Urinary bladder (tissue), 4 donors: ENCODE measurements at places on chromosomes 4 and X. TPM values are rescaled to one million over a fixed set of nuclear protein-coding genes. Genes with fewer than 3 reads are reported as not detected.

Gene SMARCA1
- 30.0 TPM for polyA plus RNA-seq

Gene DCHS2
- 1.2 TPM for polyA plus RNA-seq

Gene FAT1
- 40.8 TPM for polyA plus RNA-seq

Gene RIPPLY1
- polyA plus RNA-seq, result not detected

Gene DNAAF6
- not detected for polyA plus RNA-seq

Gene HEPH
- 31.3 TPM for polyA plus RNA-seq

Gene ADH1A
- 0.08 TPM for polyA plus RNA-seq

Gene PCYT1B
- polyA plus RNA-seq, result 1.4 TPM

Gene SCARB2
- polyA plus RNA-seq, result 123 TPM

Gene SUPT20HL1
- polyA plus RNA-seq, result 0.04 TPM

Gene HDAC6
- polyA plus RNA-seq, result 42.0 TPM

Gene DCAF8L2
- polyA plus RNA-seq, result not detected

- DNase-seq, result no peak
Measured at GRCh38 chr4:165403637-165404036, 24.8 kb downstream of the CPE start.

DNA sequence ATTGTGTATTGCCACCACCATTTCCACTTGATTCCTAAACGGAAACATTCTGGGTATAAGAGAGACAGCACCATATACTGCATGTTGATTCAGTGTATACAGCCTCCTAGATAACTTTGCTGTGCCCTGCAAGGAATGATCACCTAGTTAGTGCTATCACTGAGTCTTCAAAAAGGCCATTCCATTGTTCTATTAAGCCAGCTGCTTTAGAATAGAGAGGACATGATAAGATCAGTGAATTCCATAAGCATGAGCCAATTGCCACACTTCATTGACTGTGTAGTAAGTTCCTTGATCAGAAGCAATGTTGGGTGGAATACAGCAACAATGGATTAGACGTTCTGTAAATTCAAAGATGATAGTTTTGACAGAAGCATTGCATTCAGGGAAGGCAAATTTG, 1047.3 kb downstream of the PCDH18 start:
- no peak for DNase-seq

DNA sequence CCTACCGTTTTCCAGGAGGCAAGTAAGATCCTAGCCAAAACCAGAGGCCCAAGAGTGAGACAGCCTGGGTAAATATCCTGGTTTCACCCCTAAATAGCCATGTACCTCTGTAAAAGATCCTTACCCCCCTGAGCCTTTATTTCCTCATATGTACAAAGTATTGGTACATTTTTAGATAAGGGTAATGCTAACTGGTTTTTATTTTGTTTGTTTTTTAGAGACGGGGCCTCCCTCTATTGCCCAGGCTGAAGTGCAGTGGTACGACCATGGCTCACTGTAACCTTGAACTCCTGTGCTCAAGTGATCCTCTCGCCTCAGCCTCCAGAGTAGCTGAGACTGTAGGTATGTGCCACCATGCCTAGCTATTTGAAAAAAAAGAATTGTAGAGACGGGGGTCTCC, 29.4 kb downstream of the SERPINA7 start:
- DNase-seq, result no peak

- DNase-seq, result no peak
Measured at GRCh38 chrX:111880735-111881134, 4.8 kb downstream of the TRPC5OS start.

DNA sequence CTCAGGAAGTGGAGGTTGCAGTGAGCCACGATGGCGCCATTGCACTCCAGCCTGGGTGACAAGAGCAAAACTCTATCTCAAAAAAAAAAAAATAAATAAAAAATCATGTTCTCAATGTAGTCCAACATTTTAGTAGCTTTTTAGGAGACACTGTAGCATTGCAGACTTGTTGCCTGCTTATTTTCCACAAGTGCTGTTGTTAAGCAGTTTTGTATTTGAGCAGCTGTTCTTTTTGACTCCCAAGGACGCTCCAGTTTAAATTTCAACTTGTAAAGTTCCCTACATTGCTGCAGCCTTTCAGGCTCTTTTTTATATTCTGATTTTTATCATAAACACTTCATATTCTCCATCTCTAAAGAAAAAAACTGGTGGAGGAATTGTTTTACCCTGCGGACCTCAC, 83.1 kb downstream of the PPEF2 start:
- no peak for DNase-seq

- no peak for DNase-seq
Measured at GRCh38 chr4:75935628-75936027, 5.2 kb downstream of the NAAA start.

DNA sequence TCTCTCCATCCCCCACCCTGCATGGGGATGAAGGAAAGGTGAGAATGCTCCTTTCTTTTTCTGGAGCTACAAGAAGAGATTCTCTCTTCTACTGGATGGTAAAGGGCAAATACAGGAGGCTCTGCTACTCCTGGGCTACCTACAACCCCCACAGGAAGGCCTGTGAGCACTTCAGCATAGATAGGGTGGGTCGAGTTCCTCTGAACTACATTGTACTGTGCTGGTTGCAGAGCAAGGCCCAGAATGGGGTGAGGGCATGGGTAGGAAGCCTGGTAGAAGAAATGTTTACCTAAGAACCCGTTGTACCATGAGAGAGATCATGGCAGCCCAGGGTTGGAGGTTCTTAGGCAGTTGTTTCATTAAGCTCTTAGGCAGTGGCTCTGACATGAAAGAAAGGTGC, 510.4 kb downstream of the MID1IP1 start:
- no peak for DNase-seq

DNA sequence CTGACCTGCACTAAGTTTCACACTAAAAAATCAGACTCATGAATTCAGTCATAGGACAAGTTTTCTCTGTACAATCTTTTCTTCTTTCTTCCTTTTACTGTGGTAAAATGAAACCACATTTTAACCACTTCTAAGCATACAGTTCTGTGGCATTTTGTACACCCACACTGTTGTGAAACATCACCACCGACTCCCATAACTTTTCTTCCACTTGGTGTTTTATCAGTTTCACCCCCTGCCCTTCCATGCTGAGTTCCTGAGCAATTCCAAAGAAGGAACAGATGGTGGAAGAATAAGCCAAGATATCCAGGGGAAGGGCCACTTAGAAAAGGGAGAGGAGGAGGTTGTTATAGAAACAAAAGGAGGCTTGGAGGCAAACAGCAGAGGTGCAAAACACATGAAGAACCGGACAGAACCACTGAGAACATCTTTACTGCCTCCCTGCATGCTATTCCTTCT, 22.6 kb downstream of the SLC25A4 start:
- no peak for DNase-seq

GRCh38 chr4:153398713-153399112, 54.2 kb downstream of the MND1 start:
- no peak for DNase-seq

- DNase-seq, result no peak
Measured at GRCh38 chrX:44913656-44914531, 40.9 kb downstream of the KDM6A start.

- DNase-seq, result no peak
Measured at GRCh38 chrX:154074199-154074598, 23.3 kb downstream of the MECP2 start.

- no peak for DNase-seq
Measured at GRCh38 chrX:10242026-10242425, 85.3 kb downstream of the CLCN4 start.

GRCh38 chrX:15158736-15159406, 111.0 kb downstream of the ASB9 start:
- no peak for DNase-seq

DNA sequence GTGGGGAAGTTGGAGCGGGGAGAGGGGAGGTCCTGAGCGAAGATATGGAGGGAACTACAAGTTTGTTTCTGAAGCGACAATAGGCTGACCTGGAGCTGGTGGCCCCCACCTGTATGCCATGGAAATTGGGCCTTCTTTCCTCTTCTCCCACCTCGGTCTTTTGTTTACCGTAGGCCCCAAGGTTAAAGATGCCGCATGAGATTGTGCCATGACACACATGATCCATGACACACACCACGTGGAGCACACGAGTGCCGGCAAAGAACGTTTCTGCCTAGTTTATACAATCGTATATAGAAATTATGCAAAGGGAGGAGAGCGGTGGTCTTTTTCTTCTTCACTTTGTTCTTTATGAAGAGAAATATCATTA, 408 bp downstream of the TMEM33 start:
- DNase-seq, result no peak

DNA sequence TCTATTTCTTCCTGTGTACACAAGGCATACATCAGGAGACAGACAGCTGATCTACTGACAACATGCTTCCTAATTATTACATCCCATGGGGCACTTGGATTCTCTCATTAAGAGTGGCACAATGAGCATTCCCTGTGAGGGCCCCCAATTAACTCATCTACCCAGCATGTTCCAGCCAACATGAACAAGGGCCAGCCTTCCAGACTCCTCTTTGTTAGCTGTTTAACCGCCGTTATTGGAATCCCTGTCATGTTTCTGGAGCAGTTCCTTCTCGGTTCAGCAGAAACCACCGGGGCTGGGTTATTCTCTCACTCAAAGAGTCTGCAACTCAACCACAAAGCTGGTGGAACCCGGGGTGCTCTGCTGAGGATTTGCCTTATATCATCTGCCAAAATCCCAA, 9.9 kb upstream of the GPM6B start:
- no peak for DNase-seq

DNA sequence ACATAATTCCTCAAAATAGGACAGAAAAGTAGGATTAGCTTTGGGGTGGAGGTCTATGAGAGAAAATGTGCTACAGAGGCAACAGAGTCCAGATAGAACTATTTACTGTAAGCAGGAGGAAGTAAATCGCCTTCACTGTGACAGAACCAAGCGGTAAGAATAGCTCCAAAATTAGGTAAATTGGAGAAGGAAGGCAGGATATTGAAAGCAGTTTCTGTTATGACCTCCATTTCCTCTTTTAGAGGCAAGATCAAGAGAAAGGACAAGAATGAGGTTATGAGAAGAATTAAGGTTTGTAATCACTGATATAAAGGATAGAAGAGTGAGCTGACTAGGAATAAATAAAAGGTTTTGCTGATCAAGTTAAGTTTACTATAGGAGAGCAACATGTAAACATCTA, 44.1 kb upstream of the NEUROG2 start:
- DNase-seq, result no peak

DNA sequence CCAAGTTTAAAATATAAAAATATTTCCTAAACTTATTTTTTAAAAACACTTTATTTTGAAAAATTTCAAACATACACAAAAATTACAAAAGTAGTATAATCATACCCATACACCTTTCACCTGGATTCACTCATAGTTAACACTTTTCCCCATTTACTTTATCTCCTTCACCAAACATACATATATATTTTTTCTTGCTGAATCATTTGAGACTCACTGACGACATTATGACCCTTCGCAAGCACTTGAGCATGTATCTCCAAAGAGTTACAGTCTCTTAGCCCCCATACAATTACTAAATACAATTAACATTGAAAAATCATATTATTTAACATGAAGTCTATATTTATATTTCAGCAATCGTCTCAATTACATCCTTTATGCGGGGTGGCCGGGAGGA, 19.8 kb downstream of the RXFP1 start:
- no peak for DNase-seq

DNA sequence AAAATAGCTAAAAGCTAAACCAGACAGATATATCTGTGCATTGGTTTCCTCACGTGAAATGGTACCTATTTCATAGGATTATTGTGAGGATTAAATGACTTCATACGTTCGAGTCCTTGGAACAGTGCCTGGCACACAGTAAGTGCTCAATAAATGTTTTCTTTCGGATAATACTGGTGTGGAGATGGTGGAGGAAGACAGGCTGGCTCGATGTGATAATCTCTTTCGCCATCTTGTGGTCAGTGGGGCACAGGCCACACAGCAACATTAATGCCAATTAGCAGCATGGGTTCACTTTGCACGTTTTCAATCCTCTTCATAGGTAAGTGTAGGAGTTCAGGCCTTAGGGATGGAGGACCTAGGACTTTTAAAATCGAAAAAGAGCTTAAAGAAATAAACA, 9.3 kb downstream of the PAGE4 start:
- no peak for DNase-seq

- DNase-seq, result no peak
Measured at GRCh38 chr4:17368408-17368807, 143.5 kb downstream of the QDPR start.

DNA sequence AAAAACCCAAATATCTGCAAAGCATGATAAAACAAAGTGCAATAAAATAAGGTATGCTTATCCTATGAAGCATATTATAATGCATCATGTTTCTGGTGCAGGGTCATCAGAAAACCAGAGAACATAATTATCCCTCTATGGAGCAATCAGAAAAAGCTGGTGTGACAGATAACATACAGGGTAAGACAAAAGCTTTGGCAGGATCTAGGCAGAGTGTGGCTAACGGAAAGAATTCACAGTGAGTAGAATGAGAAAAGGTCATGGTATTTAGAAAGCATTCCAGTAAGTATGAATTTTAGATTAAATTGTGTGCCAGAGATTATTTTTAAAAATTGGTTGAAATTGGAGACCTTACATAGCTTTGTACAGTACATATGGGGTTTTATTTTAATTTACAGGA, 29.0 kb upstream of the UGT2B4 start:
- no peak for DNase-seq

GRCh38 chr4:166277401-166277800, 404.4 kb downstream of the TLL1 start:
- no peak for DNase-seq

DNA sequence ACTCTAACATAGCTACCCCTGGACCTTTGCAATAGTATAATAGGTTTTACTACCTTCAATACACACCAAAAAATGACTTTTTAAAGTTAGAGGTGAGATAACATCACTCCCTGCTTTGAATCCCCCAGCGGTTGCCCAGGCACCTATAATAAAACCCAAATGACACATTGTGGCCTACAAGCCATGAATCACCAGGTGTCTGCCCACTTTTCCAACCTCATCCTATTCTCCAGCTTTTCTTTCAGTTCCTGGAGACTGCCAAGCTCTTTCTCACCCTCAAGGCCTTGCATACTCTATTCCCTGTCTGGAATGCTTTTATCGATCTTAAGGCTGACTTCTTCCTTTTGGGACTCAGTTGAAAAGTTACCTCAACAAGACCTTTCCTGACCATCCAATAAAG, 16.4 kb upstream of the PRSS48 start:
- no peak for DNase-seq

GRCh38 chr4:129231945-129232588, 136.1 kb downstream of the C4orf33 start:
- DNase-seq, result no peak

GRCh38 chrX:37060999-37061398, 52.8 kb downstream of the FAM47C start:
- DNase-seq, result no peak

DNA sequence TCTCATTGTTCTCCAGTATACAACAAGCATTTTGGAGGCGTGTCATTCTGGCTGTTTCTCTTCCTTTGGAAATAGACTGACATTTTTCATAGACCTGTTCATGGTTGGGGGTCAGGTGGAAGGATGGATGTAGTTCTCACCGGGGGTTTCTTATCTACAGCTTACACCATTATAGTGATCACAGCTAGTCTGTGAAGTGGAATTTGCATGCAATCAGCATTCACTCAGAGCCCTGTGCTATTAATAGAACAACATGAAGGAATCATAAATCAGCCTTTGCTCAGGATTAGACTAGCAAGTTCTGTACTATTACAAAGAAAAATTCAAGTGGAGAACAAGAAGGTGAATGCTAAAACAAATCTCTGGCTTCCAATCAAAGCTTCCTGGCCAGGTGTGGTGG, 132.6 kb upstream of the PUDP start:
- DNase-seq, result no peak

GRCh38 chr4:121898150-121898549, 27.9 kb upstream of the BBS7 start:
- DNase-seq, result no peak

GRCh38 chr4:99863-100262, 24.4 kb upstream of the ZNF718 start:
- no peak for DNase-seq

GRCh38 chr4:89024051-89024675, 32.8 kb downstream of the FAM13A start:
- DNase-seq, result peak; percentile 52
